ENCODE measurements at places on chromosomes 6 and 20. TPM values are rescaled to one million over a fixed set of nuclear protein-coding genes. Genes with fewer than 3 reads are reported as not detected.

Gene NDUFAF4
- 33.5 TPM for total RNA-seq

Gene ABHD16B
- total RNA-seq, result not detected

Gene LY6G5C
- 4.4 TPM for total RNA-seq

Gene BNIP5
- not detected for total RNA-seq

Gene SLC22A2
- 0.21 TPM for total RNA-seq

Gene CRNKL1
- 58.4 TPM for total RNA-seq

Gene REM1
- 0.59 TPM for total RNA-seq

Gene FAM162B
- total RNA-seq, result 0.59 TPM

Gene CUL9
- total RNA-seq, result 36.6 TPM

Gene RAB32
- total RNA-seq, result 53.8 TPM

Gene RRAGD
- total RNA-seq, result 4.9 TPM

Gene TP53TG5
- not detected for total RNA-seq

Gene GLP1R
- total RNA-seq, result 0.55 TPM
